ENCODE measurements at places on chromosomes 16 and 17.

DNA sequence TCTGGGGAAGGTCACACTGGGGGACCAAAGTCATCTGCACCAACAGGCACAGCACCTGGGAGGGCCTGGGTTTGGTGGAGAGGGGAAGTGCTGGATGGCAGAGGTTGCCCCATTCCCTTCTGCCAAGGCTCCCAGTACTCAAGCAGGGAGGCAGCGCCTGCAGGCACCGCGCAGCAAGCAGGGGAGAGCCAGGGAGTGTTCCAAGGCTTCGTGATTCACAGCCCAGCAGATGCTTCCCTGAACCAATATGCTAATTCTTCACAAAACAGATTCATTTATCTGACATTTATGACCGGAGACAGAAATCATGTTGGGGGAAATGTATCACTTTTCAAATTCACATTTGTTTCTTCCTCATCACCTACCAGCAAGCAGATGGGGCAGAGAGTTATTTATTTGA lies 13.4 kb upstream of the CDH5 start:
- no peak for DNase-seq

GRCh38 chr17:29283496-29283895 lies 10.5 kb downstream of the NUFIP2 start:
- no peak for DNase-seq

DNA sequence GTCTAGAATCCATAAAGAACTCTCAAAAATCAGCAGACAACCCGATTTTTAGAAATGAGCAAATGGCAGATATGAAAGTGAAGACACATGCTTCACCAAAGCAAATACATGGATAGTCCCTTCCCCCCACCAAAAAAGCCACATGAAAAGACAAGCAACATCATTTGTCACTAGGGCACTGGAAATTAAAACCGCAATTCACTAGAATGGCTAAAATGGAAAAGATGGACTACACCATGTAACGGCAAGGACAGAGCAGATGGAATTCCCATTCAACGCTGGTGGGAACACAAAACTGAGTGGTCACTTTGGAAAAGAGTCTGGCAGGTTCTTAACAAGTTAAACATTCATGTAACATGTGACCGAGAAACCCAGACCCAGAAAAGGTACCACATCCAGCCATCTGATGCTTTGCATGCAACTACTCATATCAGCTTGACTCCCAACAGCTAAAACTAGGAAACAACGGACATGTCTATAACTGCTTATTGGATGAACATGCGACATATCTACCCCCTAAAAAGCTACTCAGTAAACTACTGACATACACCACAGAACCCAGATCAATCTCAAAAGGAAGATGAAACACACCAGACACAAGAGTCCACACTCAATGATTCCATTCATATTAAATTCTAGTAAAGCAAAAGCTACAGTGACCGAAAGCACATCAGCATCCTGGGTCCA lies 132.6 kb downstream of the ZNF778 start:
- no peak for DNase-seq

GRCh38 chr17:72264682-72265405 lies 144.0 kb downstream of the SOX9 start:
- DNase-seq = no peak

- DNase-seq = no peak
Observed at GRCh38 chr16:1209081-1209480, 16.0 kb downstream of the TPSG1 start.

GRCh38 chr16:6122401-6122800 lies 1024.8 kb upstream of the EEF2KMT start:
- DNase-seq = no peak

DNA sequence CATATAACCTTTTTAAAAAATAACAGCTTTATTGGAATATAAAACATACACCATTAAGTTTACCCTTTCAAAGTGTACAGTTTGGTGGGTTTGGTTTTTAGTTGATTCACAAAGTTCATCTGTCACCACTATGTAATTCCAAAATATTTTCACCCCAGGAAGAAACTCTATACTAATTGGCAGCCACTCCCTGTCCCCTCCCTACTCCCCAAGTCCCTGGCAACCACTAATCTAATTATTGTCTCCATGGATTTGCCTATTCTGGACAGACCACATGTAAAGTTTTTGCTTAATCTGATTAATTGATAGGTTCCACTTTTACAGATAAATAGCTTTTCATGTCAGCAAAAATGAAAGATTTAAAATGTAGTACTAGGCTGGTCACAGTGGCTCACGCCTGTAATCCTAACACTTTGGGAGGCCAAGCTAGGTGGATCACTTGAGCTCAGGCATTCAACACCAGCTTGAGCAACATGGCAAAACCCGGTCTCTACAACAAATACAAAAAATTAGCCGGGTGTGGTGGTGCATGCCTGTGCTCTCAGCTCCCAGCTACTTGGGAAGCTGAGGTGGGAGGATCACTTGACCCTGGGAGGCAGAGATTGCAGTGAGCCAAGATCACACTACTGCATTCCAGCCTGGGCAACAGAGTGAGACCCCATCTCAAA lies 25.0 kb upstream of the MAPK3 start:
- no peak for DNase-seq

- no peak for DNase-seq
Observed at GRCh38 chr16:24728891-24729242, 584 bp upstream of the TNRC6A start.

- DNase-seq = no peak
Observed at GRCh38 chr17:27743281-27743885, 56.9 kb downstream of the NOS2 start.

GRCh38 chr17:77327181-77327565 lies 186.4 kb downstream of the SEC14L1 start:
- no peak for DNase-seq

- DNase-seq = no peak
Observed at GRCh38 chr16:88884569-88885271, 18.3 kb upstream of the PABPN1L start.

- DNase-seq = peak; percentile 95
Observed at GRCh38 chr17:58391302-58391984, 25.9 kb downstream of the RNF43 start.

DNA sequence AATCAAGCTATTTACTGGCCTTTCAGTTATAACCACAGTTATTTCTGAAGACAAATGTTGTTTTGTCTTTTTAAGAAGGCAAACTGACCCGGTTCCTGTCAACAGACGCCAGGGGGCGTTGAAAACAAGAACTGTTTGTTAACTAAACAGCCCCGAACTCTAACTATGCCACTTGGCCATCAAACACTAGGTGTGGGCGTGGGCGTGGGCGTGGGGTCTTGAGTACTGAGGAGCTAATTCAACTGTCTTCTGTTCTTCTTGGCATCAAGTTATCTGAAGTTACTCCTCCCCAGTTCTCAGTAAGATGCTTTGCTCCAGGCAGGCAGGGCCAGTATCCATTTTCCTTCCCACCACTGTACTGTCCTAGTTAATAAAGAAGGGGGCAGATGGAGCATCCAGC lies 63.3 kb upstream of the MTMR4 start:
- peak; percentile 34 for DNase-seq

- no peak for DNase-seq
Observed at GRCh38 chr17:29607557-29608195, 14.7 kb downstream of the ANKRD13B start.

GRCh38 chr17:28928061-28928460 lies 23.3 kb downstream of the PHF12 start:
- no peak for DNase-seq

DNA sequence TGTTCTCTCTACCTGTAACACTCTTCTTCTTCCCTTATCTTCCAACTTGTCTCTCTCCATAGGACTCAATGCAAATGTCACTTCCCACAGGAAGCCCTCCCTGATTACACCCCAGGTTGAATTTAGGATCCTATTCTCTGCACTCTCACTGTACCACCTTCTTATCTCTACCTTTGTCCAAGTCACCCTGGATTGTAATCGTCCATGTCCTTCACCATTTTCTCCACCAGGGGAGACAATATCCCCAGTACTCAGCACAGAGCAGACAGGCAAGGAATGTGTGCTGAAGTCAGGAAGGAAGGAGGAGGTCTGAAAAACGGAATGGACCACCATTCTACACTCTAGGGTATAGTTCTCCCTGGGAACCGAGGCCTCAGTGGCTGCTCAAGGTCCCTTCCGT lies 14.2 kb downstream of the C16orf82 start:
- no peak for DNase-seq

- DNase-seq = no peak
Observed at GRCh38 chr16:17453364-17454038, 17.3 kb downstream of the XYLT1 start.
